ENCODE measurements at places on chromosomes 6 and 20.

- no peaks in the 10 kb centered on the region for H3K4me1 ChIP-seq
- DNase-seq: no peak
- no peaks in the 10 kb centered on the region for H3K27me3 ChIP-seq
- H3K4me3 ChIP-seq: no peak overlapping the region
- no peak overlapping the region for H3K27ac ChIP-seq
Observed at GRCh38 chr6:165010556-165011535, 298.6 kb downstream of the C6orf118 start.

GRCh38 chr6:36934901-36935300, 19.6 kb upstream of the PI16 start:
- H3K27me3 ChIP-seq: peaks cover 6% of the 10 kb centered on the region
- no peaks in the 10 kb centered on the region for H3K36me3 ChIP-seq
- H3K4me3 ChIP-seq: no peak overlapping the region
- H3K4me1 ChIP-seq: peaks cover 7% of the 10 kb centered on the region
- H3K27ac ChIP-seq: no peak overlapping the region

GRCh38 chr6:95978230-95978629, 37.5 kb upstream of the FUT9 start:
- no peak overlapping the region for H3K4me3 ChIP-seq
- no peaks in the 10 kb centered on the region for H3K36me3 ChIP-seq
- no peak for DNase-seq
- H3K27me3 ChIP-seq: no peaks in the 10 kb centered on the region

GRCh38 chr20:48594533-48594932, 233.3 kb downstream of the PREX1 start:
- DNase-seq: no peak
- no peak overlapping the region for H3K27ac ChIP-seq
- H3K4me3 ChIP-seq: no peak overlapping the region
- H3K36me3 ChIP-seq: no peaks in the 10 kb centered on the region
- H3K4me1 ChIP-seq: no peaks in the 10 kb centered on the region
